ENCODE measurements at places on chromosomes 4 and X.

GRCh38 chr4:141417387-141417786 is 196.7 kb downstream of the ZNF330 start:
- no peak for DNase-seq

DNA sequence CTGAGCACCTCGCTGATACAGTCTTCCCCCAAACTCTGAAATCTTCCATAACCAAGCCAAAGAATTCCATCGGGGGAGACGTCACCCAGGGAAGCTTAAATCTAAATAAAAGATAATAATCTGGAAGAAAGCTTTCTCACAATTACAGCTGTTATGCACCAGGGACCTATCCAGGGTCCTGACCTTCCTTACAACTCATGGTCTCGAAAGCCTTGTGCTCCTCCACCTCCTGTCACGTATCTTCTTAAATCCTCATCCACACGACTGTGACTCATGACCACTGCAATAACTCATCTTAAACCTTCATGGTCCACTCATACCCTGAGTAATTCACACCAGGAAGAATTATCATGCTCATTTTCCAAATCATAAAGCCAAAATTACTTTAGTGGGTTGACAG is 166.8 kb upstream of the FRG1 start:
- no peak for DNase-seq

GRCh38 chrX:110853610-110854009 is 58.0 kb upstream of the CHRDL1 start:
- DNase-seq, result no peak

DNA sequence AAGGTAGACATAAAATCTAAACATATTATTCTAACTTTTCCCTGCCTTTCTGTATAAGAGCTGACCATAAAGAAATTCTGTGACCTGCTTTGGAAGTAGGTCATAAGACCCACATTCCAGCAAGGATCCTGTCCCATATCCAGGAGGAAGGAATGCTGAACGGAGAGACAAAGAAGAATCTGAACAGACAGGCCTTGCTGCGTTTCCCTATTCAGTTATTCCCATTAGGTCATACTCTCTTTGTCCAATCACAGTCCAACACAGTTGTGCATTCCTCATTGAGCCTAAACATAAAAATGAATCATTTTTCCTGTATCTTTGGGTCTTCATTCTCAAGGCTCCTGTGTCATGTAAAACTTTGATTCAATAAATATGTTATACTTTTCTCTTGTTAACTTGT is 287.6 kb upstream of the TAPT1 start:
- no peak for DNase-seq
